ENCODE measurements at places on chromosomes 12 and 14. TPM values are rescaled to one million over a fixed set of nuclear protein-coding genes. Genes with fewer than 3 reads are reported as not detected.

Gene SLC25A47
- 0.08 TPM for total RNA-seq

- no peaks in the 10 kb centered on the region for H3K27me3 ChIP-seq
- no peaks in the 10 kb centered on the region for H3K4me1 ChIP-seq
- H3K4me3 ChIP-seq: no peak overlapping the region
- no peaks in the 10 kb centered on the region for H3K36me3 ChIP-seq
- H3K27ac ChIP-seq: no peak overlapping the region
Measured at GRCh38 chr14:37580146-37580545, 14.9 kb downstream of the FOXA1 start.

DNA sequence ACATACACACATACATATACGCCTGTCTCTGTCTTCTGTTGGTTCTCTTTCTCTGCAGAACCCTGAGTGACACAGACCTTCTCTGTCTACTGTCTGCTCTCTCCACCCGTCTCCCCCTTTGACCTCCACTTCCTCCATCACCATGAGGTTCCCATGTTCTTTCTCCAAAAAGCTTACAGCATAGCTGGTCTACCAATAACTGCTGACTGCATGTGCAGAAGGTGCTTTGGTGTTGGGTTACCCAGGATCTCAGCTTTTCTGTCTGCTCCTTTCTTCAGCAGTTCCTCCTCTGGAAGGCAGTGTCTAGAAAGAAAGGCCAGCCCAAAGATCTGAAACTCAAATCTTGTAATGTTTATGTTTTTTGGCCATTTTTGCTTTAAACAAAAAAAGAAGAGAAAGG lies 125.6 kb downstream of the SMOC1 start:
- DNase-seq: peak; percentile 92
- H3K4me1 ChIP-seq: peaks cover 46% of the 10 kb centered on the region
- H3K27ac ChIP-seq: peak overlapping the region; percentile 95
- H3K4me3 ChIP-seq: no peak overlapping the region

GRCh38 chr14:76253111-76253510 lies 101.4 kb downstream of the GPATCH2L start:
- H3K4me1 ChIP-seq: peaks cover 19% of the 10 kb centered on the region
- H3K27me3 ChIP-seq: no peaks in the 10 kb centered on the region
- no peak overlapping the region for H3K27ac ChIP-seq
- H3K36me3 ChIP-seq: no peaks in the 10 kb centered on the region
- no peak for DNase-seq

DNA sequence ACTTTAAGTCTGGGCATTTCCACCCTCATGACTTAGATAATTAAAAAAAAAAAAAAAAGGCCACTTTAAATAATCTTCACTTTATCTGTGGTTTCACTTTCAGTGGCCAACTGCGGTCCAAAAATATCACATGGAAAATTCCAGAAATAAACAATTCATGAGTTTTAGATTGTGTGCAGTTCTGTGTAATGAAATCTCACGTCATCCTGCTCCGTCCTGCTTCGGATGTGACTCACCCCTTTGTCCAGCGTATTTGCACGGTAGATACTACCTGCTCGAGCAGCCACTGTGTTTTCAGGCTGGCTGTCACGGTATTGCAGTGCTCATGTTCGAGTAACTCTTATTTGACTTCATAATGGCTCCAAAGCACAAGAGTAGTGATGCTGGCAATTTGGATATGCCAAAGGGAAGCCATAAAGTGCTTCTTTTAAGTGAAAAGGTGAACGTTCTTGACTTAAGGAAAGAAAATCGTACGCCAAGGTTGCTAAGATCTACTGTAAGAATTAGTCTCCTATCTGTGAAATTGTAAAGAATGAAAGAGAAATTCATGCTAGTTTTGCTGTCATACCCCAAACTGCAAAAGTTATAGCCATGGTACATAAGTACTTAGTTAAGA lies 2.4 kb downstream of the E2F7 start:
- H3K4me1 ChIP-seq: peaks cover 17% of the 10 kb centered on the region
- no peak overlapping the region for H3K4me3 ChIP-seq
- no peaks in the 10 kb centered on the region for H3K27me3 ChIP-seq
- DNase-seq: no peak

Gene TMCC3
- 2.4 TPM for total RNA-seq

Gene PTMS
- 84.2 TPM for total RNA-seq

DNA sequence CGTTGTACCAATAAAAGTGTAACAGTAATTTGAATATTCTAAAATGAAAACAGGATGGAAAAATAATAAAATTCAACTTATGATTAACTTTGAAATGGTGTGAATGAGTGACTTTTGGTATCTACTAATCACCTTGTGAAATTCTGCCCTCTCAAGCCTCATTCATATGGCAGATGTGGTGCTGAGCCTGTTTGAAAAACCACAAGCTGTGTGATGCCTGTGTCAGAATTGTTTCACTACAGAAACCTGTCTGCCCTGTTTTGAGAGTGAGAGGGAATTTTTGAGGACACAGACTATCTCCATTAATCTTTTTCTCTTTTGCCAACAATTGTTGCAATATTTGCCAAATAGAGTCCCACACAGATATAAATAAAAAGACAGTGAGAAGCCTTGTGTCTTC lies 3.9 kb upstream of the RNU6-7 start:
- no peak for DNase-seq
- H3K36me3 ChIP-seq: no peaks in the 10 kb centered on the region
- H3K27ac ChIP-seq: no peak overlapping the region

Gene ARF3
- total RNA-seq: 80.9 TPM

- no peaks in the 10 kb centered on the region for H3K4me1 ChIP-seq
- H3K4me3 ChIP-seq: no peak overlapping the region
- no peaks in the 10 kb centered on the region for H3K36me3 ChIP-seq
- no peaks in the 10 kb centered on the region for H3K27me3 ChIP-seq
Measured at GRCh38 chr12:54716261-54716660, 68.1 kb upstream of the DCD start.

- no peak overlapping the region for H3K27ac ChIP-seq
- no peak for DNase-seq
- no peak overlapping the region for H3K4me3 ChIP-seq
- H3K4me1 ChIP-seq: no peaks in the 10 kb centered on the region
Measured at GRCh38 chr14:23895480-23895879, 58.1 kb upstream of the DHRS4 start.

DNA sequence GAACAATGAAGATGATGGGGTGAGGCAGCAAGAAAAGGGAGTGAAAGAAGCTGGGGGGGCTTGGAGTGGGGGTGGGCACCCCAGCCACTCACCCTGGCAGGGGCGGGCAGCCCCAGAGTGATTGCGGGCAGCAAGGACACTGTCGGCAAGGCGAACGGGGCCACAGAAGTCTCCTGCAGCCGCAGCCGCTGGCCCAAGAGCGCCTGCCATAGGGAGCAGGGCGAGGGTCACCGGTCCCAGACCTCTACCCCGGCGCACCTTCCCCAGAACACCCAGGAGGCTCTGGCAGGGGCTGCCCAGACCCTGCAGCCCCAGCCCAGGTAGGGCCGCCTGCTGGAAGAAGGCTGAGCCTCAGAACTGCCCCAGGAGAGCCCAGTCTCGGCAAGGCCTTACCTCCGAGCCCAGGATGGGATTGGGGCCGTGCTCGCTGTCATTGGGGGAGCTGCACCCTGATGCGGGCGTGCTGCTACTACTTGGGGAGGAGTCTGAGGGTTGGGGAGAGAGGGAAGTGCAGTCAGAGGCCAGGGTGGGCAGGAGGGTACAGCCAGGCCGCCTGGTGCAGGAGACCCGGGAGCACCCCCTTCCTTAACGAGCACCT lies 22.9 kb downstream of the SLC48A1 start:
- DNase-seq: no peak
- H3K27me3 ChIP-seq: no peaks in the 10 kb centered on the region
- no peaks in the 10 kb centered on the region for H3K4me1 ChIP-seq
- no peak overlapping the region for H3K4me3 ChIP-seq
- H3K36me3 ChIP-seq: peaks cover 39% of the 10 kb centered on the region

- no peaks in the 10 kb centered on the region for H3K36me3 ChIP-seq
- H3K4me1 ChIP-seq: no peaks in the 10 kb centered on the region
- DNase-seq: no peak
- no peak overlapping the region for H3K27ac ChIP-seq
Measured at GRCh38 chr12:100795800-100796179, 1.2 kb downstream of the ANO4 start.

DNA sequence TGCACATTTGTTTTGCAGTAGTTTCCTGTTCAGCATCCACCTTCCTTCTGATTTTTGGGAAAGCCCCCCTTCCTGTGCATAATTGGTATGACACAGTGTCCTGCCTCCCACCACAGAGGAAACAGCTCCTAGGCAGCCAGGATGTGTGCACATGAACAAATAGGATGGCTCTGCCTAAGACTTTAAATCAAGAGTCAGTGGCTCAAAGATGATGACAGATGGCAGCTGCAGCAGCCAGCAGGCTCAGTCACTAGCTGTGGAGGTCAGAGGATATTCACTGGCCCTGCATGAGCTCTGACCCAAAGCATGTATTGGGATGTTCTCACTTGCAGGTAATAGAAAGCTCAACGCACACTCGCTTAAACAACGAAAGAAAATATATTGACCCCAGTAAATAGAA lies 90.3 kb downstream of the KCNK10 start:
- DNase-seq: peak; percentile 75
- no peaks in the 10 kb centered on the region for H3K27me3 ChIP-seq
- no peak overlapping the region for H3K4me3 ChIP-seq
- no peak overlapping the region for H3K27ac ChIP-seq

GRCh38 chr14:31194661-31195060 lies 12.9 kb downstream of the HECTD1 start:
- H3K4me1 ChIP-seq: peaks cover 7% of the 10 kb centered on the region
- no peak for DNase-seq
- no peaks in the 10 kb centered on the region for H3K27me3 ChIP-seq
- no peak overlapping the region for H3K27ac ChIP-seq
- peaks cover 31% of the 10 kb centered on the region for H3K36me3 ChIP-seq

Gene LHX5
- not detected for total RNA-seq

DNA sequence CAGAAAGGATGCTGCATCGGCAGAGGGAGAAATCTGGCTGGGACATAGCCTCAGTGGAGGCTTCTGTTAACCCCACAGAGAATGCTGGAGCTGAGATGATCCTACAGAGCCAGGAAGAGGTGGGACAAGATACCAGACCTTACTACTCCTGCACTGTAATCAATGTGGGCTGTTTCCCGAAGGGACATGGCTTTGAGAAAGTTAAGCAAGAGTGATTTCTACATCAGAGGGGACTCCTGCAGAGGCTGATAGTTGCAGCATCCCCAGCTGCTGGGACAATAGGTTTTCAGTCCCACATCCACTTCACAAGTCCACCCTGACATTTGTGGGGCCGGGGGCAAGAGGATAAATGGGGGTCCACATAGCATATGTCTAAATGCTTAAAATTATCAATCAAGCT lies 22.5 kb upstream of the CMKLR1 start:
- H3K36me3 ChIP-seq: no peaks in the 10 kb centered on the region
- H3K4me1 ChIP-seq: no peaks in the 10 kb centered on the region
- H3K4me3 ChIP-seq: no peak overlapping the region
- H3K27ac ChIP-seq: no peak overlapping the region

Gene ERBB3
- 38.0 TPM for total RNA-seq

Gene OASL
- total RNA-seq: not detected

Measured in SJCRH30 (cell line).